ENCODE measurements at places on chromosomes 6 and 20. TPM values are rescaled to one million over a fixed set of nuclear protein-coding genes. Genes with fewer than 3 reads are reported as not detected.

The RPL10A gene
- total RNA-seq: 816 TPM

- no peak for DNase-seq
Observed at GRCh38 chr20:8242066-8242465, 110.0 kb downstream of the PLCB1 start.

The GHRH gene
- not detected for total RNA-seq

DNA sequence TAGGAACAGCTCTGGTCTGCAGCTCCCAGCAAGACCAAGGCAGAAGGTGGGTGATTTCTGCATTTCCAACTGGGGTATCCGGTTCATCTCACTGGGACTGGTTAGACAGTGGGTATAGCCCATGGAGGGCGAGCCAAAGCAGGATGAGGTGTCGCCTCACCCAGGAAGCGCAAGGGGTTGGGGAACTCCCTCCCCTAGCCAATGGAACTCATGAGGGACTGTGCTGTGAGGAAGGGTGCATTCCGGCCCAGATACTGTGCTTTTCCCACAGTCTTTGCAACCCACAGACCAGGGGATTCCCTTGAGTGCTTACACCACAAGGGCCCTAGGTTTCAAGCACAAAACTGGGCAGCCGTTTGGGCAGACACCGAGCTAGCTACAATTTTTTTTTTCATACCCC lies 21.8 kb downstream of the HDDC2 start:
- DNase-seq: no peak

- DNase-seq: no peak
Observed at GRCh38 chr6:147507162-147508041, 1.1 kb upstream of the SAMD5 start.

DNA sequence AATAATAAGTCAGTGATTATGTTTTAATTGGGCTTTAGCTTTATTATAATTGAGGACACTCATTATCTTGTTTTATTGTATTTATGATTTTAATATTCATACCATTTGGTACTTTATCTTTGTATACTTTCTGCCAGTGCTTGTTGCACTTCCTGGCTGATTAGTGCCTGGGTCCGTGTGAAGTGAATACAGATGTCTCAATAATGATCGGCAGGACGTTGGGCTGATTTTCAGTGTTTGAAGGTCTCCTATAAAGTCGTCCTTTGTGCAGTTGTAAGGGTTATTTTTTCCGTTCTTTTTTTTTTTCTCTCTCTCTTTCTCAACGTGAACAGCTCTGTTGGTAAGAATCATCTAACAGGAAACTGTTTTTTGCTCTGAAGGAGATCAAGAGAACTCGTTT lies 450.0 kb upstream of the POU3F2 start:
- no peak for DNase-seq

The VSX1 gene
- total RNA-seq: not detected

The DDRGK1 gene
- total RNA-seq: 38.6 TPM

The USP49 gene
- total RNA-seq: 3.1 TPM

DNA sequence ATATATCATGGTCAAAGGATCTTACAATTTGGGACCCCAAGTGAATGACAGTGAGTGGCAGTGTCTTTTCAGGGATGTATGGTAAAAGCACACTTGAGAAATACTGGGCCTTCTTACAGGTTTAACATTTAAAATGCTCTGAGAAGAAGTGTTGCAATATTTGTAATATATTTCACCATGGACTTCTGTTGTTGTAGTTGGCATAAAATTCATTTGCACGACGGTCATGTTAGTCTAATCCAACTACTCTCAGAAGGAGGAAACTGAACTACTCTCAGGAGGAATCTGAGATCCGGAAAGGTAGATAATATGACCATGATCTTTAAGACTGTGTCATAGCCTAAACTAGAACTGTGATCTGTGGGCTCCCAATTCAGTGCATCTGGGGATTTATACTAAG lies 700.1 kb downstream of the HDGFL1 start:
- DNase-seq: no peak

GRCh38 chr20:32440069-32440757 lies 82.1 kb downstream of the ASXL1 start:
- no peak for DNase-seq

GRCh38 chr20:37521061-37521771 lies at the start of gene NNAT:
NNAT (plus strand) TSS chr20:37521250; CDS start chr20:37521332, 82 bp downstream.
- DNase-seq: no peak

Data from posterior vena cava (tissue), 2 donors.